Stimulated activated CD8-positive, alpha-beta memory T cell treated with anti-CD3 and anti-CD28 coated beads, Interleukin-4, amount 100 ng/mL, for 1 hour (primary cell): ENCODE measurements at places on chromosomes 16 and 17.
A peak's percentile ranks its signal among the peaks of the same experiment; 100 is the strongest.

- DNase-seq = no peak
Observed at GRCh38 chr16:8572063-8572918, 18.0 kb downstream of the TMEM114 start.

- no peak for DNase-seq
Observed at GRCh38 chr17:73099511-73099910, 7.0 kb upstream of the SLC39A11 start.

GRCh38 chr16:31461201-31461920, 2.1 kb downstream of the ARMC5 start:
- DNase-seq = no peak

GRCh38 chr16:58200004-58200797, 2.3 kb upstream of the CSNK2A2 start:
- DNase-seq = no peak

- peak; percentile 15 for DNase-seq
Observed at GRCh38 chr17:38444151-38444550, 15.9 kb downstream of the ARHGAP23 start.

DNA sequence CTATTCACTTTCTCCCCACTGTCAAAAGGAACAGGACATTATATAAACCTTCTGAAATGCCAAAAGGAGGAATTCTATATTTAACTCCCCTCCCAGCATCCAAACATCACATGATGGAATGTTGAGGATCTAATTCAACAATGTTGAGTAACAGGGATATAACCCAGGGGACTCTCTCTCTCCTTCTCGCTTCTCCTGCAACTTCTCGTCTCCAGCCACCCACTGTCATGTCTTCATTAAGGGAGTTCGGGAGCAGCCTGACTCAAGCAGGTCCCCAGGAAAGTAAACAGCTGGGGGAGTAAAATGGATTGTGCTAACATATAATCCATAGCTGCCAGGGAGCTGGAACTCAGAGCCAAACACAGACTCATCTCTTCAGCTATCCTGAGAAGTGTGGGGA, 51.7 kb downstream of the GRIN2A start:
- no peak for DNase-seq

GRCh38 chr17:53630115-53630514, 192.6 kb upstream of the KIF2B start:
- no peak for DNase-seq

- DNase-seq = no peak
Observed at GRCh38 chr17:56026915-56027314, 126.4 kb upstream of the ANKFN1 start.

- no peak for DNase-seq
Observed at GRCh38 chr17:81859906-81860755, at the start of gene P4HB. P4HB (minus strand) TSS chr17:81860535; CDS start chr17:81860471, 64 bp downstream.

- DNase-seq = no peak
Observed at GRCh38 chr17:4001048-4001590, 36.9 kb upstream of the ATP2A3 start.

GRCh38 chr17:78168903-78169793, 767 bp downstream of the SYNGR2 start:
- no peak for DNase-seq

- DNase-seq = no peak
Observed at GRCh38 chr17:43019418-43019817, 2.8 kb downstream of the VAT1 start.

DNA sequence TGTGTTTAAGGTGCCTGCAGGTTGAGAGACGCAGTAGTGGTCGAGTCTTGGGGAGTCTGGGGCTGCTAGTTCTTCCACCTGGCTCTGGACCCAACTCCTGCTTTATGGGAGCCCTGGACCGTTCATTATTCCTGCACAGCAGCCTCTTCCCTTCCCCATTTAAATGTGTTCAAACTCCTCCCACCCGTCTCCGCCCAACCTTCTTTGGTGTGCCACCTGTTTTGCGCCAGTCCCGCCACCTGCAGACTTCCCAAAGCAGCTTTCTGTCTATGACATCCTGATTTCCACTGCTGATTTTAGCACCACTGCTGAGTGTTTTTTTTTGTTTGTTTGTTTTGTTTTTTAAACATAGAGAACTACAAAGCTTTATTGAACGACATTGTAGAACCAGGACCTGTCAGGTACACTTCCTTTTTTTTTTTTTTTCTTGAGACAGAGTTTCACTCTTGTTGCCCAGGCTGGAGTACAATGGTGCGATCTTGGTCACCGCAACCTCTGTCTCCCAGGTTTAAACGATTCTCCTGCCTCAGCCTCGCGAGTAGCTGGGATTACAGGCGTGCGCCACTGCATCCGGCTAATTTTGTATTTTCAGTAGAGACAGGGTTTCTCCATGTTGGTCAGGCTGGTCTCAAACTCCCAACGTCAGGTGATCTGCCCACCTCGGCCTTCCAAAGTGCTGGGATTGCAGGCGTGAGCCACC, 12.8 kb downstream of the ADORA2B start:
- DNase-seq = no peak

GRCh38 chr17:46834846-46835245, 16.4 kb upstream of the WNT3 start:
- no peak for DNase-seq

GRCh38 chr16:12902511-12903372, 1.3 kb downstream of the SHISA9 start:
- DNase-seq = no peak

DNA sequence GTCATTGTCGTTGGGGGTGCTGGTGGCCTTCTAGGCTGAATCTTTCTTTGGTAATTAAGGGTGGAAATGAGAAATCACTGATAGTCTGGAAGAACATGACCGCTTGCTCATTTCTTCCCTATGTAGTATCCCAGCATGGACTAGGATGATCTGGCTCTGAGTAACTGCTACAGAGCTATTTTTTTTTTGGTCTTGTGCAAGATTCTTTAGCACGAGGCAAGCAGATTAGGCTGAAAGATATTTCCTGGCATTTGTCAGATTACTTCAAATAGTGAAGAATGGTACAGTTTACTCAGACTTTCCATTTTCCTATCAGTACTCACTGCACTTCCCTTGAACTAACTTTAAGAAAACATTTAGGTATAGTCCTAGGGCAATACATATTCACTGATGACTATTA, 89.0 kb downstream of the SYCE1L start:
- no peak for DNase-seq

- DNase-seq = peak; percentile 5
Observed at GRCh38 chr17:31008374-31009041, 37.7 kb downstream of the RNF135 start.

DNA sequence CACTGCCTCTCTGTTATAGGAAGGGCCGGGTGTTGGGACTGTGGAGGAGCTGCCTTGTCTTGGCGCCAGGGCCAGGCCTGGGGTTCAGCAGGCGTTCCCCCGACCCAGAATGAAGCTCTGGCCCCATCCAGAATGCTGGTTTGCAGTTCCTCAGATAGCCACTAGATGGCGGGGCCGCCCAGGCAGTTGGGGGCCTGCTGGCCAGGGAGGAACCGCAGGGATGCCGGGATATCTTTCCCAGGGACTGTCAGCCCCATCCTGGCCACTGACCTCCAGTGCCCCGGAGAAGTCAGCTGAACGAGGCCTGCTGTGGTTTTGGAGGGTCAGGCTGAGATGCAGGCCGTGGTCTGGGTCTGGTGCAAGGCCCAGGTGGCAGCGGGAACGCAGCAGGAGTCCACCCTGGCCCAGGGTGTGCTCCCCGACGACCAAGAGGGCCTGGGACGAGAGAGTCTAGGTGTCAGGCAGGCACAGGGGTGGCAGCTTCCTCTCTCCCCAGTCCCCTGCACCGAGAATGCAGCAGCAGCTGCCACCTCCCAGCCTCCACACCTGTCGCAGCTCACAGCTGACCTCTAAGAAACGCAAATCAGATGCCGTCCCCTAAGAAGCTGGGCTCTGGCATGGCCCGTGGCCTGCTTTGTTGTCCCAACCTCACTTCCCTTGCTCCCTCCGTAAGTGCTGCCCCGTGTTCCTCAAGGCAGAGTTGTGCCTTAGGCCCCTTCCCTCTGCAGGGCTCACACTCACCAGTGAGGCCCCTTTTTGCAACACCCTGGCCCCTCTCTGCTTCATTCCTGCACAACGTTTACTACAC, 51.2 kb downstream of the RMI2 start:
- peak; percentile 44 for DNase-seq

DNA sequence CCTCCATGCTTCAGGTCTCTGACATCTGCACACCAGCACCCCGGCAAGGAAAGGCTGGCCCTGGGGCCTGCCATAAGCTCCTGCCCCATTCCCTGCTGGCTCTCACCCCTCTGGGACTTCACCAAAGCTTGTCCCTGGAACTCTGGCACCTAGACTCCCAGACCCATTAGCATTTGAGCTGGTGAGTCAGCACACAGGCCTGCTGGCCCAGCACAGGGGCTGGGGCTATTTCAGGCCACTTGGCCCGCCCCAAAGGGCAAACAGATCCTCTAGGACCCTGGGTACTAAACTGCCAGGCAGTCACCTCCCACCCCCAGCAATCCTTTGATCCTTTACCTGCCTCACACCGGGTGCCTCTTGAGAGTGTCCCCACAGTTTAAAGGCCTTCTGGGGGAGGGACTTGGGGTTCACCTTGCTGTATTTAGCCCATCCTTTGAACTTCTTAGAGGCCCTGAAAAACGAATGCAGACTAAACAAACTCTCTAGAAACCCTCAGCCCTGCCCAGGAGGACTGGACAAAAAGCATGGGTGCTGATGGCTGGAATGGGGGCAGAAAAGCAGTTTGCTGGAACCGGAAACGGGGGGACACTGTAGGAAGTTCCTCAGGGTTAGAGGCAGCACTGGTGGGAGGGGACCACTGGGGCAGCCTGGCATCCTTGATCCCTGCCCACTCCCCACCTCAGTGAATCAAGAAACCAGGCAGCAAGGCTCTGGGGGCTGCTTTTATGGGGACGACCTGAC, 3.2 kb upstream of the SAMD14 start:
- no peak for DNase-seq

DNA sequence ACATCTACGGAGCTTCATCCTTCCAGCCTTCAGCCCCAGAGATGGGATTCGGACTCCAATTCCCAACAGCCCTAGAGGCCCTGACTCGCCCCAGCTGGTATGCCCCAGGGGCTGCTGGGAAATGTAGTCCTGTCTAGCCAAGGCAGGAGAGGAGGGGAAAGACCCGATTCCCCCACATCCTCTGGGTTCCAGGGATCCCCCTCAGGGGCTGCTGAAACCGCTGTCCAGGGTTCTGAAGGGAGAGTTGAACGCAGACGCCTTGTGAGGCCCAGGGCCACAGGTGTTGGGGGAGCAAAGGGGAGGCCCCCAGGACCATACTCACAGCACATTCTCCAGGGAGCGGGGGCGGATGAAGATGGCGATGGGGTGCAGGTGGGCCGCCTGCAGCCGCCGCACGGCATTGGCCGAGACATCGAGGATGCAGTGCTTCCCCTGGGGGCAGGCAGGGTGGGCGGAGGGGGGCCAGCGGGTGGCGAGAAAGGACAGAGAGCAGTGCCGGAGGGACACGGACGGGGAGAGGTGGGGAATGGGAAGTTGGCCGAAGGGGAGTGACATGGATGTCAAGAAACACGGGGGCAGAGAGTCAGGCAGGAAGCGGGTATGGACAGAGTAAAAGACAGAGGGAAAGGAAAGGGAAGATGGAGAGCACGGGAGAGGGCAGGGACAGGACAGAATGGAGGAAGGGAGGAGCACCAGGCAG, 12.6 kb upstream of the ASGR1 start:
- no peak for DNase-seq

- no peak for DNase-seq
Observed at GRCh38 chr16:54437401-54437800, 150.8 kb upstream of the IRX3 start.

- no peak for DNase-seq
Observed at GRCh38 chr17:15912416-15912955, 32.4 kb upstream of the ADORA2B start.

- DNase-seq = no peak
Observed at GRCh38 chr17:61122326-61122913, 277.2 kb upstream of the TBX2 start.

DNA sequence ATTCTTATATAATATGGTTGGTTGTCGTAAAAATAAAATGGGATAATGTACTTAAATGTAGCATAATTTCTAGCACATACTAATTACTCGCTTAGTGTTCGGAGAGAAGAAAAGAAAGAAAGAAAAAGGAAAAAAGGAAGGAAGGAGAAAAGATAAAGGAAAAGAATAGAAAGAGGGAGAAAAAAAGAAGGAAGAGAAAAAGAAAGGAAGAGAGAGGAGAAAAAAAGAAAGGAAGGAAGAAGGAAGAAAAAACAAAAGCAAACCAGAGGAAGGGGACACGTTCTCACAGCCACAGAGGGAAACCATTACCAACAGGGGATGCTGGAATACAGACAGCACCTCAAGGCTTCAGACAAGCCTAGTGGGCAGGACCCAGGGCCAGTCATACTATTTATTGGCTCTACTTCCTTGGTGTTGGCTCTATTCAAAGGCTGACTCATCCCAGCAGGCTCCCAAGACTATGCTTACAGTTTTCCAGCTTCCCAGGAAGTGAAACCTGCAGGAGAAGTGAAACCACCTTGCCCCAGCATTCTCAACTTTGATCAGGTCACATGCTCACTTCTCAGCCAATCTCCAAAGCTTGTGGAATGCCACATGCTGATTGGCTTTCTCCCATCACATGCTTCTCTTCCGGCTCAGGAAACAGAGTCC, 273.5 kb upstream of the IRX5 start:
- no peak for DNase-seq

GRCh38 chr17:80277751-80278671, 17.4 kb downstream of the RNF213 start:
- no peak for DNase-seq

DNA sequence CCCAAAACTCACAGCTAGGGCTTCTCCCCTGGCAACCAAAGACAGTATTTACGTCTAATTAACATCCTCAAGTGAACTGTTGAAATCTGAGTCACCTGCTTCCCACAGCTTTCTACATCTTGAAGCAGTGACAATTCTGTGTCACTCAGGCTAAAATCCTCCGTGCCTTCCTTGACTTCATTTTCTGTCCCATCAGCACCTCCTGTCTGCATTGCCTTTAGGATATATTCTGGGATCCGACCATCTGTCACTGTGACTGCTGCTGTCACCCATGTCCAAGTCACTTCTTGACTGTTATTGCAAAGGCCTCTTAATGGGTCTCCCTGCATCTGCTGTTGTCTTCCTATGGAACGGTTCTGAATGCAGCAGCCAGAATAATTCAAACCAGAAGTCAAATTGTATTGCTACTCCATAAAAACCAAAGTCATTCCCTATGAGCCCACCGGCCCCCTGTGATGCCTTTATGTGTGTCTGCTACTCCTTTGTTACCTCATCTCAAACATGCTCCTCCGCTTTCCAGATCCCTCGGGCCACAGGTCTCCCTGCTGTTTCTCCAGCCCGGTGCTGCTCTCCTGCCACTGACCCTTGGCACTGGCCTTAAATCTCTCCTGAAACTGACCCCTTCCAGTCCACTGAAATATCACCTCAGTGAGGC, 56.9 kb downstream of the WWP2 start:
- DNase-seq = no peak

DNA sequence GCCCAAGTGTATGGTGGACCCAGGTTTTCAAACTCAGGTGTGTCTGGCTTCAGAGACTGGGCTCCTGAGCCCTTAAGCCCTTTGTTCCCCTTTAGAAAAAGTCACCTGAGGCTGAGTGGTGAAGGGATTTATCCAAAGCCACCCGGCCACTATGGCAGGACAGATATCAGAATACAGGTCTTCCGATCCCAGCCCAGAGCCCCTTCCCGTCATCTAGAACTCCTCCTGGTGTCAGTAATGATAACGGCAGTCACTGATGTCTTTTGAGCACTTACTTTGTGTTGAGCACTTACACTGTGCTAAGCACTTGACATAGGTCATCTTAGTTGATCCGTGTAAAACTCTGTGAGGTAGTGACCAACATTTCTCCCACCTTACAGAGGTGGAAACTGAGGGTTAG, 16.6 kb downstream of the NOD2 start:
- DNase-seq = no peak
